Hepatic stellate cell (primary cell): ENCODE measurements at places on chromosomes 2 and 18.

DNA sequence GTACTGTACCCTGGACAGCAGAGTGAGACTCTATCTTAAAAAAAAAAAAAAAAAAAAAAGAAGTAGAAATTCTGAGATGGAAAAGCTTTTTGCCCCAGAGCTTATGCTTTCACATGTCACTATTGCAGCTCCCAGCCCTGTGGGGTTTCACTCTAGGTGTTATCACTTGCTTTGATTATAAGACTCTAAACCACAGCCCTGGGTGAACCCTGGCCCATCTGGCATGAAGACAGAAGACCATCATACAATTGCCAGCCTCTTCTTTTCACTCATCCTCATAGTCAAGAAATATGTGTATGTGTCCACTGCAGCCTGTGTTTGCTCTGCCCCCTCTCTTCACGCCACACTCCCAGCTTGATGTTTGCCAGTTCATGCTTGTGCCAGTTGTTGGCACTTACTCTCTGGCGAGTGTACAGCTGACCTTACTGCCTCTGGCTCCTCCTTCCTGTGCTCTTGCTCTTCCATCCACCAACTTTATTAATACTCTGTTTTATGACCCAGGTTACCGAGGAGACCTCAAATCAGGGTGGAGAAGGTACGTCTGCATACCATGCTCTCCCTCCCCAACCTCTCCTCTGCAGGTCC is 136.7 kb upstream of the NCK2 start:
- DNase-seq: no peak

- DNase-seq: peak; percentile 62
These were observed 19.0 kb upstream of the DUSP19 start for GRCh38 chr2:183059561-183059960.

DNA sequence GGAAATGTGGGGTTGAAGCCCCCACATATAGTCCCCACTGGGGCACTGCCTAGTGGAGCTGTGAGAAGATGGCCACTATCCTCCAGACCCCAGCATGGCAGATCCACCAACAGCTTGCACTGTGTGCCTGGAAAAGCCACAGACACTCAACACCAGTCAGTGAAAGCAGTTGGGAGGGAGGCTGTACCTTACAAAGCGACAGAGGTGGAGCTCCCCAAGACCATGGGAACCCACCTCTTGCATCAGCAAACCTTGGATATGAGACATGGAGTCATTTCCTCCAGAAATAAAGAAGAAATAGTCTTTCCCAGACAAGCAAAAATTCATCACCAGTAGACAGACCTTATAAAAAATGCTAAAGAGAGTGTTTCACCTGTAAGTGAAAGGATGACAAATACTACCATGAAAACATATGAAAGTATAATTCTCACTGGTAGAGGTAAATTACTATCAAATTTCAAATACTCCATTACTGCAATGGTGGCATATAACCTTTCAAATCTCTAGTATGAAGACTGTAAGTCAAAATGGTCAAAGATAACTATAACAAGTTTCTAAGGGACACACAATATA is 152.6 kb upstream of the EPHA4 start:
- DNase-seq: no peak

GRCh38 chr18:72041313-72042032 is 502.7 kb downstream of the CBLN2 start:
- DNase-seq: no peak

DNA sequence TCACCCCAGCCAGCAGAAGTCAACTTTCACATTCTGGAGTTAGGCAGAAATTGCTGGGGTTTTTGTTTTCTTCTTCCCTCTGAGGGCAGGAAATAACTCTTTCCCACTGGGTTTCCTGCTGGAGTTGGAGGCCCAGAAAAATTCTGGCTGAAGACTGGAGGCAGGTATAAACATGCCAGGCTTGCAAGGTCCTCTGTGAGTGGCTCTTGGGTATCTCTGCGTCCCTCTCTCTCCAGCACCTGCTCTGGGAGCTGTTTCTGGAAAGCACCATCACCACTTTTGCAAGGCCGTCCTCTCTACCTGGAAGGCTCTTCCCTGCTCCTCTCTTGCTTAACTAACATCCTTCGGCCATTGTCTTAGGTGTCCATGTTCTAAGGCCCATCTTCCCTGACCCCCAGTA is 91.0 kb downstream of the MCFD2 start:
- no peak for DNase-seq

- no peak for DNase-seq
These were observed 26.1 kb upstream of the OTOF start for GRCh38 chr2:26504002-26504401.

- no peak for DNase-seq
These were observed 440.4 kb upstream of the MAP2 start for GRCh38 chr2:208983486-208983885.

DNA sequence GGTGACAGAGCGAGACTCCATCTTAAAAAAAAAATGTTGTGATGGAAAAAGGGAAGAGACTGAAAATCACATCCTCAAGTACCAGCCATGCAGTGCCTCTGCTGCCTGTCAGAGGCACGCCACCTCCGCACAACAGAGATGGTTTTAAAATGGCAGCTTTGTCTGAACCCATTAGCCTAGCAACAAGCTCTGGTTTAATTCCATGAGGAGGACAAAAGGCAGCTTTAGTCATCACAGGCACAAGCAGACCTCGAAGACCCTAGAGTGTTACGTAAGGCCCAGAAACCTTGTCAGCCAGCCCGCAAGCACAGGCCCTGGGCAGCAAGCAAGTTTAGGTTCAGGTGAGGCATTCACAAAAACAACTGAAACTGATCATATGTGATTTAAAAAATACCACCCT is 10.4 kb downstream of the LCT start:
- DNase-seq: no peak

- no peak for DNase-seq
These were observed 437.0 kb downstream of the PARD3B start for GRCh38 chr2:204982303-204982702.

GRCh38 chr2:190972846-190973245 is 41.1 kb downstream of the STAT1 start:
- no peak for DNase-seq

DNA sequence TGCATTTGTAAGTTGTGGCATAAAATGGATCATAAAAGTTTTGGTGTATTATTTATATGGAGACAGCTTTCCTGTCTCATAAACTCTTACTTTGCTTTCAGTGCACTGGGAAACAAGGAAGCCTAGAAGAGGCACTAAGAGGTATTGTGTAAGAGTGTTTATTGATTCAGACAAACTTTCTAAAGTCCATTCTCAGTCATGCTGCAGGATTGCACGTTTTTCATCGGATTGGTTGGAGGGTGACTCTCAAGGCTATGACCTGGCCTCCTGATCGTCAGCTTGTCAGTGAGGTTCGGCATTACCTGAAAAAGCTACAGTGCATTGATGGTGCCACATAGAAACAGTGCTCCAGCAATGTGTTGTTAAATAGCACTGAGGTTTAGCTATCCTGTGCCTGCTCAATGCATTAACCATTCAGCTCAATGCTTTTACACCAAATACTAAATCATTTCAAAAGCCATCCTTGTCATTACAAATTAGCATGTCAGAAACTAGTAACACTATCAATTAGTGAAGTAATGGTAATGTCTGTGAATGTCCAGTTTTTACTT is 545.5 kb downstream of the CBLN2 start:
- DNase-seq: no peak

GRCh38 chr2:105769504-105769903 is 24.8 kb downstream of the NCK2 start:
- peak; percentile 71 for DNase-seq

DNA sequence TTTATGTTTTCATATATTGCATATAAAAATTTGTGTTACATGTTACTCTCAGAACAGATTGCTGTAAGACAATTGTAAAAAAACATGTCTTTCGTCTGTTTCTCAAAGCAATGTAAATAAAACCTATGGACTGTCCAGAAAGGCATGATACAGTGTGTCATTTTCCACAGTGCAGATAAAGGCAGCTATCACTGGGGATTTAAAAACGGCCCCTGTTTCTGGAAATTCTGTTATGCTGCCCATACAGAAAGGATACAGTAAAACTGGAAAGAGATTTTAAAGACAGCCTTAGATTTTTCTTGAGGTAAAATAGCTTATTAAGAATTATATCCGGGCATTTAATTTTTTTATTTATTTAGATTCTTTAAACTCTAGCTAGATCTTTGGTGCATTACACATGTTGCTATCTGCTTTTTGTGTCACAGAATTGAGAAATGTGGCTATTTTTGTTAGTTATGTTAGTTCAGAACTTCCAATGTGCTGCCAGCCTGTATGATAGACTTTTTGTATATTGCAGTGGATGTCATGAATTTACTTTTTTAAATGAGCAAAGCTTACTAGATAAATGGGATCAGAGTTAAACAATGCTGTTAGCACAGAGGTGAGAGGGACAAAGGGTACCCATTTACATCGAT is 859 bp upstream of the INO80D start:
- DNase-seq: no peak

DNA sequence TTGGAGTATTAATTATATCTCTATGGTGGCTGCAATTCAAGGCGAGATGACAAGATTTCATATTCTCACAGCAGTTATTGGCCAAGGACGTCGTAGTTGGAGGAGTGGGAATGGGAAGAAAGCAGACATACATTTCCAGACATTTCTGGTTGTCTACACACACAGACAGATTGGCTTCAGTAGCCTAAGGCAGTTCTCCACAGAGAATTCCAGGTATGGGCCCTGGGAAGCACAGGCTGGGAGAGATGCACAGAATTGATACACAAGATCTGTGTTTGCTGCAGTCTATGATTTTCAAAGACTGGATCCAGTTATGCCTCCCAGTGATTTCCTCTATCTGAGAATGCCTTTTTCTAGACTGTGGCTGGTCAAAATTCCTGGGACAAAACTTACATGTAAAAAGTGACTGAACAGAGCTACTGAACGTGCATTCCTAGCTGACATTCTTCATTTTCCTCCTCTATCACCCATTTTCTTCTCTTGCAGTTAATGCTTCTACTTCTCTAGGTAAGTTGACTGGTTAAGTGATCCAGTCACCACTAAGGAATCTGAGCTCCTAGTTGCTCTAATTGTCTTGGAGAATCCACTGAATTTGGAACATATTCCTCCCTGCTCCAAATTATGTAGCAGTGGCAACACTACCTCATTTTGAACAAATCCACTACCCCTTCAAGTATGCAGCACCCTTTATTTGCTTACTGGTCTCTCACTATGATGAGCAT is 386.7 kb upstream of the CDH7 start:
- DNase-seq: no peak

GRCh38 chr2:34705551-34706247 is 1106.6 kb upstream of the FAM98A start:
- no peak for DNase-seq

DNA sequence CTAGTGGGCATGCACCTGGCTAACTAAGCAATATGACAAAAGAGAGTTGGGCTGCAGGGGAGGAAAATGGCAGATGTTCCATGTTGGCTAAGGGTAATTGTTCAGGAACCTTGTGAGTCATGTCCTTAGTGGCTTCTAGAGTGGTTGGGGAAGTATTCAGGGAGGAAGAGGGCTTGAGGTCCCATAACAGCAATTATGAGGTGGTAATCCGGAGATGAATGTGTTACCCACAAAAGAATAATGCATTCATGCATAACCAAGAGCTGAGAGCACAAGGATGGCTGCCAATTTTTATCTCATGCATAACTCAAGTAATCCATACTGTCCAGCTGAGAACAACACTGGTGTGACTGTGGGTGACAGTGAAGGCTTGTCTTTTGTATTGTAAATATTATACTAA is 42.9 kb downstream of the TMEFF2 start:
- DNase-seq: no peak

DNA sequence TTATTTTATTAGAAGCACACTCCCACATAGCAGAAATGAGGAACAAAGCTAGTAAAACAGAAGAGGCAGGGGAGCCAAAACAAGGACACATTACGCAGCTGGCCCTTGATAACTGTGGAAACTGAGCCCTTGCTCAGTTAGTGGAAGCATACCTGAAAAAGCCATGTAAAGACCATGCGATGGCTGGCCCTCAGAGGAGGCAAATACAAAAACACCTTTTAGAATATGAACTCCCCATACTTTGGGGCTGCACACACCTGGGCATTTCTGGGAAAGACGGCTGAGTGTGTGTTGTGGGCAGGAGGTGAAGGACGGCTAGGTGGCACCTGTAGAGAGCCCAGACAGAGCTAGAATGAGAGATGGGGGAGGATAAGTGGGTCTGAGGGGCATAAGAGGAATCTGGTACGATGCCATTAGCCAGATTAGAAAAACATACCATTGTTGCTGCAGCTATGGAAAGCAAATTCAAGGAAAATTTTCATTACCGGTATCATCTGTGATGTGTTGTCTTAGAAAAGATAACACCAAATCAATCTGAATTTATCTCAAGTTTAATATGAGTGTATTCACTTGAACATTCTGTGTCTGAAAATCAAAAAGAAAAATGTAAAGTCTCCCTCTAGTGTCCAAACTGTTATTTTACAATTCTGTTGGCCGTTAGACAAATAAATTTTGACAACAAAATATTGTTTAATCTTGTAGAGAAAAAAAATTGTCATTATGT is 45.2 kb upstream of the SULT1C3 start:
- DNase-seq: no peak

DNA sequence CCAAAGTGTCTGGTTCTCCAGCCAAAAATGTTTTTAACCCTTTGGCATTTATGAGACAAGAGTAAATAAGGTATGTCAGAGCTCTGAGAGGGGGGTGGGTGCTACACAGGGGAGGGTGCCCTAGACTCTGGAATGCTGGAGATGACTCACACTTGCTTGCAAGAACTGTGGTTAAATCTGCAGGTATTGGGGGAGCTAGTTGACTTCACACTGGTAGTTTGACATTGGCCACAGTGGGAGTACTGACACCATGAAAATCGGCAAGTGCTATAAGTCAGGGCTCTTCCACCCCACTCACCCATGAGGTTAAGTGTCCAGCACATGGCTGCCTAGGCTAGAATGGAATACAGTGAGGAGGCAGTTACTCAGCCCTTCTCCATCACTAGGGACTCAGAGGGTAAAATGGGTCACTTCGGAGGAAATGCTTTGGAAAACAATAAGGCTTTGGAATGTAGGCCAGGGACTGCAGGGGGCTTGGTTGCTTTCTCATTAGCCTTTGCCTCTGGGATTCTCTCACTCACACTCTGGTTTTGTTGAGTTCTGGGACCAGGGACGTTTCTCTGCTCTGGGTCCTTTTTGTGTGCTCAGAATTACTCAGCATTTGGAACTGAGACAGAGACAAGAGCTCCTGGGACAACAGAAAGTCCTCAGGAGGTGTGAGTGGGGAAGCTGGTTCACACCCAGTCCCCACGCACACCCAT is 91.6 kb downstream of the ACKR3 start:
- DNase-seq: no peak

DNA sequence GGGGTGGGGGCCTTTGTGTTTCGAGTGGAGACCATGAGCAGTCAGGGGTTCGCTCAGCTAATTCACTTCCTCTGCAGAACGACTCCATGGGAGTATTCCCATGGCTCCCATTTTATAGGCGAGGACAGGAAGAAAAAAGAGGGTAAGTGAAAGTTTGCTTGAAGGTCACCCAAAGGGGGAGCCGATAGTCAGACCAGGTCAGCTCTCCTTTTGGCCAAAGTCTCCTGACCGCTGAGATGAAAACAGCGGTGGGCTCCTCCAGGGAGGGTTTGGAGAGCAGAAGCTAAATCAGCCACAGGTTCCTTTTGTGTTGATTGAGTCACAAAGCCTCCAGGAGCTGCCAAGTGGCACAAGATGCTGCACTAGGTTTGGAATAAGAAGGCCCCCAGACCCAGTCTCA is 34.1 kb upstream of the CTAGE1 start:
- no peak for DNase-seq
